ENCODE measurements at places on chromosomes 16 and 17.

- no peak for DNase-seq
Measured at GRCh38 chr17:69466905-69467667, 52.6 kb downstream of the MAP2K6 start.

- DNase-seq = no peak
Measured at GRCh38 chr17:30323895-30324319, 9.9 kb downstream of the TMIGD1 start.

DNA sequence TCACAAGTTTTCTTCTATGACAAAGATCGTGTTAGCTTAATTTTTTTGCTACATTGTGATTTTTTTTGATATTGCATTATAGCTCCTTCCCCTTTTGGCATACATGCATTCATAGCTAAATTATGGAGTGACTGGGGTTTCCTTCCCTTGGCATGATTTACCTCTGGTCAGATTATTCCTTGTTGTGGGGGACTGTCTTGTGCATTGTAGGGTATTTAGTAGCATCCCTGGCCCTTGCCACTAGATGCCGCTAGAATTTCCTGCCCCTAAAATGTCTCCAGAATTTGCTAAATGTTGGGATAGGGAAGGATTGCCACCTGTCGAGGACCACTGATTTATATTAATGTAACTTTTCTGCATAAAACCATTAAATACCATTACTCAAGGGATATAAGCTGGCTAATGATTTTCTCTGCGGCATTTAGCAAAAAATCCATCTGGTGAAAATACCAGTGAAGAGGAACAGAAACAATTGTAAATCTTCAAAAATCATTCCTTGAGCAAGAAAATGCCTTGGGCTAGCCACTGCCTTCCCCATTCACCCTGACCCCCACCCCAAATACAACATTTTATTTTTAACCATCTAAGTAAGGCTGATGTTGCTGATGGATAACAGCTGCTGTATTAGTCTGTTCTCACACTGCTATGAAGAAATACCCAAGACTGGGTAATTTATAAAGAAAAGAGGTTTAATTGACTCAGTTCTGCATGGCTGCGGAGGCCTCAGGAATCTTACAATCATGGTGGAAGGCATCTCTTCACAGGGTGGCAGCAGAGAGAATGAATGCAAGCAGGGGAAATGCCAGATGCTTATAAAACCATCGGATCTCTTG lies 195.2 kb downstream of the MAP2K6 start:
- DNase-seq = no peak

DNA sequence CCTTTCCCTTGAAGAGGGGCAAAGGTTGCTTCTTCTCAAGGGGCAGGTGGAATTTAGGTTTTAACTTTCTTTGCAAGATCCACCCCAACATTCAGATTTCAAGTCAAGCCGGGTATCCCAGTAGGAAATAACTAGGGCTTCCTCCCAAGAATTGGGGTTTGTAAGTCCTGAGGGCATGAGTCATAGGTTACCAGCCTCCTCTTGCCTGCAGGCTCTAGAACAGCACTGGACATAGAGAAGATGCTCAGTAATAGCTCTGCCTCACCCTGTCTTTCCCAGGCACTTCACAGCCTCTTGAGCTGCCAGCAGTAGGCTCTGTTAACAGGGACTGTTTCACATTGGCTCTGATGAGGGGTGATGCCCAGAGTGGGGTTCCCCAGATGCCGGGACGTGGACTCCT lies 35.8 kb upstream of the ZFP90 start:
- DNase-seq = no peak

DNA sequence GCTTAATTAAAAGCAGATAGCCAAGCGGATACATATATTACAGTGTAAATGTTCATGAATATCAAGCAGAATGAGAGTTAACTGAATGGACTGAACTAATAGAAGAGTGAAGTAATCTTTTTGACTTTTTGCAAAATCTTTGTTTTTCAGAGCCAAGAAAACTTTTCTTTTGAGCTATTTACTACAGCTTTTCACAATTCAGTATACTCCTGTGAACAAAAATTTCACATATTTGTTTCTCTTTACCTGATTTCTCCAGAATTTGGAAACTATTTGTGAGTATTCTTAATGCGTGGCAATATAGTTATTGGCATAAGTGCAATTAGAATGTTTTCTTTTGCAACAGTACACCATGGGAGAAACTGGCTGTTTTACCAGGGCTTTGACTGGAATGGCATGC lies 9.1 kb upstream of the DUXB start:
- no peak for DNase-seq

DNA sequence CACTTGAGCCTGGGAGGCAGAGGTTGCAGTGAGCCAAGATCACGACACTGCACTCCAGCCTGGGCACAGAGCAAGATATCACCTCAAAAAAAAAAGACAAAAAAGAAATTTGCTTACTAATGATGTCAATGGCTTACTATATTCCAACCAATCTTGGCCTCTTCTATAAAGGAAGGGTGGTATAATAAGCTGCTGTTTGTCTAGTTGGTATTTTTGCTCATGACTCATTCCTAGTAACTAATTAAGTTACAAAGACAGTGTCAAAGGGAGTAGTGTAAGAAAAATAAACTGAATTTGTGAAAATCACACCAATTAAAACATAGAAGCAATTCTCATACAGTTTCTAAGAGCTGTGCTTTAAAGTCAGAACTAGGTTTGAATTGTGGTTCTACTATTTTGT lies 82.5 kb downstream of the NLK start:
- no peak for DNase-seq

DNA sequence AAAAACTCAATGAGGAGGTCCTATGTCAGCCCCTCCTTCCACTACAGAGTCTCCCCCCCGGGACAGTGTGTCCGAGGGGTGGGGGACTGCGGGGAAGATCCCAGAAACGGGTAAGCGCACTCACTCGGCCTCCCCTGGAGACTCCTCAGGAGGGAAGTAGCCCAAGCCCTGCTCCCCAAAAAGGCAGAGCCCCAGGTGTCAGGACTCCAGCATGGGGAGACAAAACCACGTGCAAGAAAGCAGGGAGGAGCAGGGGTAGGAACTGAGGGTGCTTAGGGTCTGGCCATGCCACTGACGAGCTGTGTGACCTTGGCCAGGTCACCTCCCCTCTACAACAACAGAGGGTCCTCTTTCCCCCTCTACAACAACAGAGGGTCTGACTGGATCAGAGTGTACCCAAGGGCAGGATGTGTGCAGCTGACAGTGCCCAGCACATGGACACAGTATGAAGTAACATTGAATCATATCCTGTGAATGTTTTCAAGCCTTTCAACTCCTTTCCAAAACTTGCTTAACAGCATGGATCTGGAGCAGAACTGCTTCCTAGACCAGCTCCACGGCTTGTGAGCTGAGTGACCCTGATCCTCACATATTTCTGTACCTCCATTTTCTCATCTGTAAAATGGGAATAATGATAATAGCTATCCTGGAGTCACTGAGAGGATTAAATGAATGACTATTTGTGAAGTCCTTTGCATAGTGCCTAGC lies 2.1 kb upstream of the NAGS start:
- no peak for DNase-seq

- no peak for DNase-seq
Measured at GRCh38 chr16:79821911-79822310, 221.4 kb upstream of the MAF start.

GRCh38 chr16:20901436-20902112 lies 1.0 kb downstream of the LYRM1 start:
- peak; percentile 44 for DNase-seq

- DNase-seq = no peak
Measured at GRCh38 chr17:39576187-39576586, 31.5 kb downstream of the NEUROD2 start.

Measured in left ventricle myocardium inferior (tissue), 1 donor.